Activated CD4-positive, alpha-beta T cell treated with anti-CD3 and anti-CD28 coated beads, Interleukin-2, amount 50 U/mL, for 16 hours (primary cell): ENCODE measurements at places on chromosomes 5 and 9.

DNA sequence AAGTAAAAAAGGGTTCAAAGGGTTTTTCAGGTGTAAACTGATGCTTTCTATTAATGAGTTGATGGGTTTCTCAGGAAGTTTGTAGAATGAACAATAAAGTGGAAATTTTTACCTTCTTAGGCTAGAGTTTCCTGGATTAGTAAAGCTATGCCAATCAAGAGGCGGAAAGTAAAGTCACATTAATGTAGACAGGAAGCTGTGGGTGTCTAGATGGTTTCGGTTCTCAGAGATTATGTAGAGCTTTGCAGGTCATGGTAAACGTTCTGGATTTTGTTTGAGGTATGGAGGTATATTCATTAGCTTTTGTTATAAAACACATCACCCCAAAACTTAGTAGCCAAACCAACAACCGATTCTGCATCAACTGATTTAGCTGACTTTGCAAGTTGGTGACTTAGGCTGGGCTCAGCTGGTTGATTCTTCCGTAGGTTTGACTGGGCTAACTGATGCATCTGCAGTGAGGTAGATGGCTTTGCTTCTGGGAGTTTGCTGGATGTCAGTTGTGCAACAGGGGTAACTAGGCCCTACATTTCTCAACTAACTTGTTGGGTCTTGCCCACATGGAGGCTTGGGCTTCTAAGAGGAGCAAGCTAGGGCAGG, 273.8 kb downstream of the MSX2 start:
- DNase-seq = no peak

GRCh38 chr5:108827131-108827530, 79.4 kb downstream of the FER start:
- no peak for DNase-seq

GRCh38 chr5:22842574-22842973, 10.6 kb downstream of the CDH12 start:
- DNase-seq = no peak

DNA sequence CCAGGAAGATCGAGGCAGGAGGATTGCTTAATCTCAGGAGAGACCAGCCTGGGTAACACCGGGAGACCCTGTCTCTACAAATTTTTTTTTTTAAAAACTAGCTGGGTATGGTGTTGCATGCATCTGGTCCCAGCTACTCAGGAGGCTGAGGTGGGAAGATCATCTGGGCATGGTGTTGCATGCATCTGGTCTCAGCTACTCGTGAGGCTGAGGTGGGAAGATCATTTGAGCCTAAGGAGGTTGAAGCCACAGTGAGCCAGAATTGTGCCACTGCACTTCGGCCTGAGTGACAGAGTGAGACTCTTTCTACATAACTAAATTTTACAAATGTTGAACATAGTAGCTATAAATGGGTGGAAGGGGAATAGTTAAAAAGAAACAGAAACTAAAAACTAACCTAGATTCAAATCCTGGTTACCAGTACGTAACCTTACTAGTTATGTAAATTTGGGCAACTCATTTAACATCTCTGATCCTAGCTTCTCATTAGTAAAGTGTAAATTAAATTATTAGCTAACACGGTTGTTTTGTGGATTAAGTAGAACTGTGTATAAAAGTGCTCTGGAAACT, 41.7 kb downstream of the TMEM161B start:
- DNase-seq = no peak

- peak; percentile 30 for DNase-seq
Observed at GRCh38 chr5:75461679-75462078, 49.8 kb downstream of the CERT1 start.

GRCh38 chr9:16668734-16669295, 201.7 kb downstream of the BNC2 start:
- no peak for DNase-seq

- no peak for DNase-seq
Observed at GRCh38 chr9:127258606-127259471, 5.7 kb upstream of the GARNL3 start.

DNA sequence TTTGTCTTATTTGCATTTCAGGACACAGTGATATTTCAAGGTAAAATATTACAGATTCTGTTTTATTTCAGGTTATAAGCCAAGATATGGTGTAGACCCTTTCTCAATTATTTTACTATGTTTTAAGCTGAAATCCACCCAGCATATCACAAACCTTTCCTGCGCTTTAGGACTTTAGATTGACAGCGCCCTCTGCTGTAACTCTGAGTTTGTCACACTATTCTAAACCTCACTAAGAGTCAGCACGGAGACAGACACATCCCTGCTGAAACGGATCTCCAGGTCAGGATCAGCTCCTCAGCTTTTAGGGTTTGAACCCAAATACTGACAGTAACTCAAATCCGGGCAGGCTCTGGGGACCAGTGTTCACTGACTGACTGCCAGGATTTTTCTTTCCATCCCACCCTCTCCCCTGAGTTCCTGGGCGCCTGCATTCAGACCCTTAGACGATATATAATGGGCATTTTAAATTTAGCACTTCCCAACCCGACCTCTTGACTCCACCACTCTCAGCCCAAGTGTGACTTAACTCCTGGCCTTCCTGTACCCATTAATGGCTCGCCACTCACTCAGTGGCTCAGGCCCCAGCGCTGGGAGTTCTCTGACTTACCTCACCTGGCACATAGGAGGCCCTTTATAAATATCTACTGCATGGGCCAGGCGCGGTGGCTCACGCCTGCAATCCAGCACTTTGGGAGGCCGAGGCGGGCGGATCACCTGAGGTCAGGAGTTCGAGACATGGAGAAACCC, 33.5 kb downstream of the TLX3 start:
- peak; percentile 51 for DNase-seq

- no peak for DNase-seq
Observed at GRCh38 chr5:79851391-79851863, 139.6 kb downstream of the MTX3 start.

- DNase-seq = no peak
Observed at GRCh38 chr5:20601678-20602100, 613.7 kb upstream of the CDH18 start.

GRCh38 chr9:109941771-109942170, 161.8 kb downstream of the PALM2AKAP2 start:
- no peak for DNase-seq

DNA sequence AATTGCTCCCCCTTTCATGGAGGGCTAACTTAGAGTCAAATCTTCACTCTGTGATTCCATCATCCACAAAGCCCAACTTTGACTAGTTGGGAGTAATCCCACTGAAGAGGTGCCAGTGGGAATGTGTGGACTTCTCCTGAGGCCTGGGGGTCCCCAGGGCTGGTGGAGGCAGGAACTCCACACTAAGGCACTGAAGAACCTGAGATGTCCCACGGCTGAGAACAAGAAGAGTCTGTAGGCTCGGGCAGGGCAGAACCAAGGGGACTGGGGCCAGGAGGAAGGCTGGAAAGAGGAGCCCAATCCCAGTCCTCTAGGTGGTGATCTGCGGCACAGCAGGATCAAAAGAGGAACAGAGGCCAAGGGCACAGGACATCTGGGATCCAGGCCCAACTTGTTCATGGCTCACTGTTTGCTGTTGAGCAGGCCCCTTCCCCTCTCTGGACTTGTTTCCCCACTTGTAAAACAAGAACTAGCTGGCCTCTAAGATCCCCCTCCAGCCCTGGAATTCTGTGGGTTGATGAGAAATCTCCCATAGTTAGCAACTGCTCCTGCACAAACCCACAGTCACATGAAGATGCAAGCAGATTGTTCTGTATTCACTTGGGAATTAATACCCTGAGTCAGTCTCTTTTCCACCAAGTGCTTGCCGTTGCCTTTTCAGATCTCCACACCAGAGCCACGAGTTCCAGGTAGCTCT, 32.7 kb upstream of the ALDH1B1 start:
- DNase-seq = no peak

- DNase-seq = no peak
Observed at GRCh38 chr5:65695162-65695755, 26.6 kb downstream of the SGTB start.

GRCh38 chr5:175569701-175570100, 88.2 kb upstream of the HRH2 start:
- DNase-seq = no peak

DNA sequence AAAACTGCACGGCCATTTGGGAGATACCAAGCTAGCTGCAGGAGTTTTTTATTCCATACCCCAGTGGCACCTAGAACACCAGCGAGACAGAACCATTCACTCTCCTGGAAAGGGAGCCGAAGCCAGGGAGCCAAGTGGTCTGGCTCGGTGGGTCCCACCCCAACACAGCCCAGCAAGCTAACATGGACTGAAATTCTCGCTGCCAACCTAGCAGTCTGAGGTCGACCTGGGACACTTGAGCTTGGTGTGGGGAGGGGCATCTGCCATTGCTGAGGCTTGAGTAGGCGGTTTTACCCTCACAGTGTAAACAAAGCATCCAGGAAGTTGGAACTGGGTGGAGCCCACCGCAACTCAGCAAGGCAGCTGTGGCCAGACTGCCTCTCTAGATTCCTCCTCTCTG, 108.9 kb upstream of the CHD1 start:
- DNase-seq = peak; percentile 26
